ENCODE measurements at places on chromosomes 11 and 22. TPM values are rescaled to one million over a fixed set of nuclear protein-coding genes. Genes with fewer than 3 reads are reported as not detected.

Gene TMPRSS5
- 0.81 TPM for total RNA-seq

Gene ACO2
- 914 TPM for total RNA-seq

Gene CCDC188
- total RNA-seq, result 1.1 TPM

Gene CSRP3
- total RNA-seq, result 648 TPM

Gene SYT12
- total RNA-seq, result 0.33 TPM

Gene ST14
- total RNA-seq, result 0.61 TPM

Gene CDHR5
- total RNA-seq, result not detected

Gene SYT7
- 24.3 TPM for total RNA-seq

Gene LSP1
- total RNA-seq, result 20.1 TPM

- H3K27me3 ChIP-seq, result no peaks in the 10 kb centered on the region
- no peak overlapping the region for H3K27ac ChIP-seq
- no peaks in the 10 kb centered on the region for H3K36me3 ChIP-seq
- H3K4me1 ChIP-seq, result no peaks in the 10 kb centered on the region
- H3K4me3 ChIP-seq, result no peak overlapping the region
Observed at GRCh38 chr11:29432719-29433325, 584.0 kb downstream of the KCNA4 start.

GRCh38 chr11:118859973-118860372 is 23.7 kb upstream of the CXCR5 start:
- no peaks in the 10 kb centered on the region for H3K27me3 ChIP-seq
- no peaks in the 10 kb centered on the region for H3K4me1 ChIP-seq

- no peaks in the 10 kb centered on the region for H3K36me3 ChIP-seq
- H3K27ac ChIP-seq, result peak overlapping the region; percentile 39
- peaks cover 58% of the 10 kb centered on the region for H3K4me1 ChIP-seq
- no peak for DNase-seq
Observed at GRCh38 chr11:2810411-2811205, 75.0 kb downstream of the CDKN1C start.

DNA sequence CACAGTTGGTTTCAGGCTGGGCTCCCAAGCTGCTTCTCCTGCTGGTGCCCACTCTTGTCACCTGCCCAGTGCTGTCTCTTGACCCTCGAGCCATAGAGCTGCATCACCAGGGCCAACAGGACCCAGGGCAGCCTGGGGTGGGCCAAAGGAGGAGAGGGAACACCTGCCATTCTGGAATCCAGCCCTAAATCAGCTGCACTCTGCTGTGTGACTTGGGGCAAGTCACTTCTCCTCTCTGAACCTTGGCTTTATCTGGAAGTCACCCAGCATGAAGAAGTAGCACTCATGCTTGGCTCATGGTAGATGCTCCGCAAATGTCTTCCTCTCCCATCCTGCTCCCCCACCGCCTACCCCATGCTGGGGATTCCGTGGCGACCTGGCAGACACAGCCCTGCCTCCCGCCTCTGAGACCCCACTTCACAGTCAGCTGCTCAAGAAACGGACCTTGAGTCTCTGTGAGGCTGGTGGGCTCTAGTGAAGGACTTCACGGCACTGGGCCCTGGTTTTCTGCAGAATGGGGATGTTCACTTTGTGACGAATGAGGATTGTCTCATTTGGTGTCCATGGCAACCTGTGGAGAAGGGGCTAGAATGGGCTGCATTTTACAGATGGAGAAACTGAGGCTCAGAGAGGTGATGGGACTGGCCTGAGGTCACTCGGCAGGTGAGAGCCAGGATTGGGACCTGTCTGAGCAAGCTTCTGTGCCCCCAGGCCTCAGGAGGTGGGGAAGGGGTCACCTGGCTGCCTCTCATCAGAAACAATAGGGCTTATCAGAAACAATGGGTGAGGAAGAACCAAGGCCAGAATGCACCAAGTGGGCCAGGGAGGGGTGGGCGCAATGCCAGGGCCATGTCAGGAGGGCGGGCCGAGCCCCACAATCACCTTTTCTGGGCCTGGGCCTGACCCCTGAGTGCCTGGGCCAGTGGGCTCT is 12.4 kb downstream of the EMID1 start:
- no peaks in the 10 kb centered on the region for H3K36me3 ChIP-seq
- no peak overlapping the region for H3K4me3 ChIP-seq
- H3K4me1 ChIP-seq, result no peaks in the 10 kb centered on the region
- H3K27ac ChIP-seq, result no peak overlapping the region

- H3K4me1 ChIP-seq, result peaks cover 4% of the 10 kb centered on the region
- no peak for DNase-seq
- no peak overlapping the region for H3K27ac ChIP-seq
- no peak overlapping the region for H3K4me3 ChIP-seq
Observed at GRCh38 chr11:111423250-111423615, 44.2 kb upstream of the POU2AF1 start.

GRCh38 chr11:45298718-45299117 is 12.6 kb upstream of the SYT13 start:
- no peaks in the 10 kb centered on the region for H3K36me3 ChIP-seq
- no peak overlapping the region for H3K4me3 ChIP-seq
- H3K27ac ChIP-seq, result no peak overlapping the region

DNA sequence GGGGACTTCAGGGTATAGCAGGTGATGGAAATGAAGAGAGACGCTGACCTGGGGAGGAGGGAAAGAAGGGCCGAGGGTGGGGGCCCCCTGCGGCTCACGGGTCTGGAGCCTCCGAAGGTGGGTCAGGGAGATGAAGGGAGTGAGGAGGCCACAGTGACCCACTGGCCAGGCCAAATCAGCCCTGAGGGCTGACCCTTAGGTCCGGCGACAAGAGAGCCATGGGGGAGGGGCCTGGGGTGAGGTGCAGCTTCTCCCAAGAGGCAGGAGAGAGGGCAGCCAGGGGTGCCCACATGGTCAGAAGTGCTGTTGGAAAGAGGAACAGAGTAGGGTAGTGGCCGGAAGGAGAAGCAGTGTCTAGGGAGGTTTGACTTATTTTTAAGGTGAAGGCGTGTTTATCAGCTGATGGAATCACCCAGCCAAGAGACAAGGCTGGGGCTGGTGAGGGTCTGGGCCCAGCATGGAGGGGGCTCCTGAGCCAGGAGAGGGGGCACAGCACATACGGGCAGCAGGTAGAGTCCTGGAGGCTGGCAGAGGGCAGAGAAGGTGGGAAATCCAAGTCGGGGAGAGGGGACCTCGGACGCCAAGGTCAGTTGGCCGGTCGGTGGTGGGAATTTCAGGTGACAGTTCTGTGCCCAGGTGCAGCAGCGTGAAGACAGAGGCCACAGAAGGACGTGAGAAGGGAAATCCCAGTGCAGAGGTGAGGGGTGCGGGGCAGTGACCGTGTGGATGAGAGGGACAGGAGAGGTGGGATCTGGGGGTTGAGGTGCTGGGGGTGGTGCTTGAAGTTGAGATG is 49.0 kb downstream of the LINC01488 start:
- no peak for DNase-seq
- no peak overlapping the region for H3K4me3 ChIP-seq
- peaks cover under 1% of the 10 kb centered on the region for H3K27me3 ChIP-seq
- H3K27ac ChIP-seq, result no peak overlapping the region
- no peaks in the 10 kb centered on the region for H3K36me3 ChIP-seq

- no peaks in the 10 kb centered on the region for H3K27me3 ChIP-seq
- H3K27ac ChIP-seq, result peak overlapping the region; percentile 40
- no peak overlapping the region for H3K4me3 ChIP-seq
- H3K36me3 ChIP-seq, result peaks cover 20% of the 10 kb centered on the region
- DNase-seq, result no peak
Observed at GRCh38 chr22:24303007-24303406, 32.4 kb downstream of the SPECC1L start.

DNA sequence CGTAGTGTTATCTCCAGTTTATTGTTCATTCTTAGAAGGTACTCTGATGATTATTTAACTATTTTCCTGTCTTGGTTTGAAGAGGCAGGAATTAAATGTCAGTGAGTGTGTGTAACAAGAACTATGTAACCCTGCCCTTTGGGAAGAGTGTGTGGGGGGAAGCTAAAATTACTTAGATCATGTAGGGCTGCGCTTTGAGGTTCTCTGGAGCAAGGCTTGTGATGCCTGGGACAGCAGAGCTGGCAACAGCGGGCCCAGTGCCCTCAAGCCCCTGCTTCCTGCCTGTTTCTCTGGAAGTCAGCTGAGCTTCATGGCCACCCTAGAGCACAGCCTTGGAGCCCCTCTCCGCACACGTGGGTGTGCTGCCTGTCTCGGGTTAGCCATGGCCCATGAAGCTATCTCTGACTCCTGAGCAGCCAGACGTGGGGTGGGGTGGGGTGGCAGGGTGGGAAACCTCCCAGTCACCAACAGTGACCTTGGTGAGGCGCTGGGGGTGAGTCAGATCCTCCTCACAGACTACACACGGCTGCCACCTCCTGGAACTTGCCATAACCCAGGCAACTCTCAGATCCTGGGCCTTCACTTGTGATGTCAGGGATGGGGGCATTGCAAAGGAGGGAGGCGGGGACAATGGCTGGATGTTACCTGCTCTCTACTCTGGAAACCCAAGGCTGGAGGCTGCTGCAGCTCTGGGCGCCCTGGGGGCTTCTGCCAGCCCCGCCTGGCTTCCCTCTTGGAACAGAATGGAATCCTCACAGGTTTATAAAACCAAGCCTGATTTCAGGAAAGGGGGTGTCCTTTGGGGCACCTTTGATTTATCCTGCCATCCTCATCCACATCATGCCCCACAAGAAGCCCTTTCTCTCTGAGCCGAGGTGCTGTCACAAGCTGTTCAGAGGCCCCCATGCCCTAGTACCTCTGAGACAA is 88.6 kb downstream of the SNX19 start:
- peak; percentile 63 for DNase-seq
- H3K4me3 ChIP-seq, result no peak overlapping the region
- no peaks in the 10 kb centered on the region for H3K36me3 ChIP-seq
- H3K4me1 ChIP-seq, result peaks cover 23% of the 10 kb centered on the region
- H3K27ac ChIP-seq, result peak overlapping the region; percentile 73

DNA sequence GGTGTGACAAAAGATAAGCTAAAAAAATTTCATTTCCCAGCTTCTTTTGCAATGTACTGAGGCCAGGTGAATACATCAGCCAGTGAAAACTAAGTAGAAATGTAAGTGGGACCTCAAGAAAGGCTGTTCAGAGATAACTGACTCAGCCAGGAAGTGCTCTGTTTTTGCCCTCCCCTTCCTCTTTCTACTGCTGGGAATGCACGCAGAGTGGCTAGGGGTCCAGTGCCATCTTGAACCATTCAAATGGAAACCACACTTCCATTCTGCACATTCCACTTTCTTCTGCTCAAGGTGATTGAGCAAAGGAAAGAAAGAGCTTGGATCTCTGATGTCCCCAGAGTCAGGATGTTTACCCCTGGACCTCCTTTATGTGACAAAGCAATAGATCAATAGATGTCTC is 27.8 kb upstream of the LMO2 start:
- DNase-seq, result no peak
- no peaks in the 10 kb centered on the region for H3K4me1 ChIP-seq
- H3K27me3 ChIP-seq, result no peaks in the 10 kb centered on the region
- H3K27ac ChIP-seq, result no peak overlapping the region

GRCh38 chr11:35629914-35630313 is 11.7 kb downstream of the FJX1 start:
- H3K27me3 ChIP-seq, result peaks cover 16% of the 10 kb centered on the region
- no peaks in the 10 kb centered on the region for H3K36me3 ChIP-seq
- H3K27ac ChIP-seq, result no peak overlapping the region
- no peaks in the 10 kb centered on the region for H3K4me1 ChIP-seq
- no peak for DNase-seq

Measured in heart right ventricle (tissue), 16 donors.